ENCODE measurements at places on chromosomes 12 and 14. TPM values are rescaled to one million over a fixed set of nuclear protein-coding genes. Genes with fewer than 3 reads are reported as not detected.

GRCh38 chr12:64650762-64651161 is 40.5 kb downstream of the RASSF3 start:
- no peak for DNase-seq

- no peak for DNase-seq
These were observed 338.1 kb upstream of the TMEM132C start for GRCh38 chr12:127928615-127929571.

KRT78 gene
- not detected for total RNA-seq

CEBPE gene
- total RNA-seq: not detected

- no peak for DNase-seq
These were observed 52.4 kb upstream of the FICD start for GRCh38 chr12:108462686-108463085.

- DNase-seq: no peak
These were observed 362.6 kb downstream of the AEBP2 start for GRCh38 chr12:19801941-19802340.

- DNase-seq: no peak
These were observed 61.9 kb downstream of the ABCC9 start for GRCh38 chr12:21879312-21879711.

GRCh38 chr14:68509188-68509983 is 283.5 kb downstream of the ZFP36L1 start:
- DNase-seq: no peak

KRT72 gene
- total RNA-seq: not detected

- no peak for DNase-seq
These were observed 201.3 kb downstream of the GPHN start for GRCh38 chr14:66709291-66709690.

ST8SIA1 gene
- total RNA-seq: not detected

GRCh38 chr12:44317651-44318126 is 481.8 kb downstream of the TMEM117 start:
- peak; percentile 64 for DNase-seq

DNA sequence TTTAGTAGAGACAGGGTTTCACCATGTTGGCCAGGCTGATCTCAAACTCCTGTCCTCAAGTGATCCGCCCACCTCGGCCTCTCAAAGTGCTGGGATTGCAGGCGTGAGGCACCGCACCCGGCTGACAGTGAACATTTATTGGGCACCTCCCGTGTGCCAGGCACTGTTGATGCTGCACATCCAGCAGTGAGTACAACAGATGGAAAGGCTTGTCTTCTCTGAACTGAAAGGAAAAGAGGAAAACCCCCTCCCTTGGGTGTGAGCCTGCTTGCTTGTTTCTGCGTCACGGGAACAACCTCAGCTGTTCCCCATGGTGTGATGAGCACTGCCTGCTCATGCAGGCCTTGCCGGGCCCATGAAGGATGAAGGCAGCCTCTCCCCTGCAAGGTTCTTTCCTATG is 39.5 kb downstream of the DGLUCY start:
- no peak for DNase-seq

GRCh38 chr14:88166616-88167015 is 156.5 kb downstream of the KCNK10 start:
- DNase-seq: no peak

- DNase-seq: no peak
These were observed 173.2 kb downstream of the CAND1 start for GRCh38 chr12:67442347-67442841.

Measured in H9 (cell line).